ENCODE measurements at places on chromosomes 16 and 17. TPM values are rescaled to one million over a fixed set of nuclear protein-coding genes. Genes with fewer than 3 reads are reported as not detected.

SGCA gene
- not detected for total RNA-seq

ACE gene
- total RNA-seq = 1.9 TPM

CYGB gene
- total RNA-seq = 18.7 TPM

RAB40C gene
- 19.0 TPM for total RNA-seq

SMARCE1 gene
- 68.8 TPM for total RNA-seq

ZNF23 gene
- total RNA-seq = 6.3 TPM

ZNF594 gene
- 1.6 TPM for total RNA-seq
